ENCODE measurements at places on chromosomes 6 and 20.

DNA sequence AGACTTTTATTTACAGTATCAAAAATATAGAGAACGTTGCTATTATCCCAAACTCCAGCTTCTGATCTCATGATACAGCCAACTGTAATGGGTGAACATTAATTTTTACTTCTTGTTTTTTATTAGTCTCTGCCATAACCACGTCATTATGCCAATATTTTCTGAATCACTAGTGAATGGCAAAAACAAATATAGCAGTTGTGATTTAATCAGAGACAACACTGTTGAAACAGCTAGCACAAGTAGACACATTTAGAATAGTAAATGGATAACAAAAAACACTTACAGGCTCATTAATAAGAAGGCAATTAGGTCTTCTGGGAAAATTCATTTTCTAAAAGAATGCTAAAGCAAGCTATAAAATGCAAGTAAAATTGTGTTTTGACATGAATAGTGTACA lies 8.1 kb downstream of the PTPRK start:
- DNase-seq = no peak

DNA sequence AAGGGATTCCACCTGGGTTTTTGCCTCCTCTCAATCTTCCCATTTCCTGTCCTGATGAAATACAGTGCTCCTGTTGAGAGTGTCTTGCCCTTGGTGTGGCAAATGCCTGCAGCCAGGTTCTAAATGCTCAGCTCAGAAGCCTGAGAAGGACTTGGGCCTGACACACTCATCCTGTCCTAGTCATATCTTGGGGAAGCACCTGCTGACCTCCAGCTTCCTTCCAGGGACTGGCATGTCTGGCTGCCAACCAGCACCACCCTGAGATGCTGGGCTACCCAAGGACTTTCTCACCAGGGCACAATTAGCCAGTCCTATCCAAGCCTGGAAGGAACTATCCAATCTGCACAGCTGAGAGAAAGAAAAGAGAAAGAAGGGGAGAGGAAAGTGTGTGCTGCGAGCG lies 43.4 kb downstream of the LRFN2 start:
- DNase-seq = peak; percentile 2

- no peak for DNase-seq
Observed at GRCh38 chr6:30647242-30648116, 546 bp downstream of the C6orf136 start.

GRCh38 chr6:15503346-15503680 lies 159.5 kb downstream of the DTNBP1 start:
- DNase-seq = no peak

GRCh38 chr20:58515233-58516212 lies at the start of gene APCDD1L:
Gene APCDD1L (minus strand): TSS chr20:58515399. CDS start chr20:58514707, 692 bp downstream.
- peak; percentile 39 for DNase-seq

DNA sequence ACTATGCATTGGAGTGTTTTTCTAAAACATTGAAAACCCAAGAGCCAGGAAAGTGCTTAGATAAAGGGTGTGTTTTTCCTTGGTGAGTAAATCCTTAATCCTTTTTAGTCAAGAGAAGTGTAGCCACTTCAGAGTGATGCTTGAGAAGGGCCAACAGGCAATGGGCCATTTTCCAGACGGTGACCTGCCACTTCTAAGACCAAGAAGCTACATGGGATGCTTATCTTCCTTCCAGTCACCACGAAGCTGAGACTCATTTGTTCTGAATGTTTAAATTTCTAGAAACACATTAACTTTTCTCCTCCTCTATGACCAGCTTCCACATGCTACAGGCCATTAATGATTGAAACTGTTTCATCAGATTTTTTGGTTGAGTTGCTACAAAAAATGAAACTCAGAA lies 34.4 kb upstream of the NHSL1 start:
- DNase-seq = no peak

DNA sequence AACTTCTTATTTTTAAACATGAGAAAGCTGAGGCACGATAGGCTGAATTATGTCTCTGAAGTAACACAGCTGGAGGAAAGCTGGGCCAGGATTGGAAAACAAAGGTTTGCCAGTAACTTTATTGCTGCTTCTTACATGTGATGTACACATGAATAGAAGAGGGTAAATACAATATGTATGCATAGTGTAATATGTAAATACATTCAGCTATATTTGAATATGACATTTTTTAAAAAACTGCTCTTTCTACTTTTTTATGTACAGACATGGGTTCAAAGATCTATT lies 90.2 kb downstream of the ADTRP start:
- DNase-seq = no peak

- DNase-seq = no peak
Observed at GRCh38 chr6:146433881-146434731, 109.5 kb upstream of the RAB32 start.

- DNase-seq = no peak
Observed at GRCh38 chr6:32960563-32960962, 7.7 kb upstream of the HLA-DMA start.

GRCh38 chr6:157187182-157188083 lies 135.9 kb downstream of the TMEM242 start:
- no peak for DNase-seq

GRCh38 chr6:26183581-26184366 lies 96.5 kb downstream of the HFE start:
- DNase-seq = no peak

DNA sequence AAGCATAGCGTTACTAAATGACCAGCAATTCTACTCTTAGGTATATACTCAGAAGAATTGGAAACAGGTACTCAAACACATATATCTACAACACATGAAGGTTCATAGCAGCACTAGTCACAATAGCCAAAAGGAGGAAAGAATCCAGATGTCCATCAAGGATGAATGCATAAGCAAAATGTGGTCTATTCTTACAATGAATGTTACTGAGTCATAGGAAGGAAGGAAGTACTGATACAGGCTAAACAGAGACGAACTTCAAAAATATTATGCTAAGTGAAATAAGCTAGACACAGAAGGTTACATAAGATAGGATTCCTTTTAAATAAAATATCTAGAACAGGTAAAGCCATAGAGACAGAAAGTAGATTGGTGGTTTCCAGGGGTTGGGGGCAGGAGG lies 93.5 kb downstream of the MAP3K7 start:
- DNase-seq = no peak

DNA sequence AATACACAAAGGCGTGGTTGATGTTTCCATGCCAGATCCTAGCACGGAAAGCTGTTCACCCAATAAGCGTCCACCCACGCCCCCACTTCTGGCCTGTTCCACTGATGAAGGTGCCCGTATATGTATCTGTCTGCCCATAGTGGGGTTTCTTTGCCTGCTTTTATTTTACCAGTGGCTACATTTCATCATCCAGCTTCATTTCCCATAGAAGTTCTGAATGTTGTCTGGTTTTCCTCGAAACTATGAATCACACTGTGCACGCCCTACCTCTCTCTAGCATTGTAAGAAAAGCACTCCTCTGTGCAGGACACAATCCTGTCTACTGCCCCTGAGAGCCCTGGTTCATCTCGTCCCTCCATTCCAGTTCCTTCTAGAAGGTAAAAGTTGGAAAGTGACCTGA lies 8.8 kb upstream of the CD93 start:
- DNase-seq = peak; percentile 85

- DNase-seq = no peak
Observed at GRCh38 chr6:28235912-28236452, 10.9 kb downstream of the ZSCAN9 start.

- DNase-seq = no peak
Observed at GRCh38 chr20:4091490-4092479, 76.4 kb upstream of the RNF24 start.

DNA sequence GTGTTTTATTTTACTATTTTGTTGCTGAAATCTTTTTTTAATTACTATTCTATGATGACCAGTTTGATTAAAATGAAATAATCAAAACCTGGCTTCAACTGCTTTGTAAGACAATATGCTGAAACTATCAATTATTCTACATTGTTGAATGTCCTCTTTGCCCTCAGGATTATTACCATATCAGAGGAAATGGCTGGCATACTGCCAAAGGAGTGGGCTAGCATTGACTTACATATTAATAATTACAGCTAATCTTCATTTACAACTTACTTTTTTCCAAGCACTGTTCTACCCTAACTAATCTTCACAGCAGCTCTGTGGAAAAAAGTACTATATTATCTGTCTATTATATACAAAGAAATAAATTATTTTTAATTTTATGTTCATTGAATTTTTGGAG lies 560.5 kb downstream of the BCKDHB start:
- DNase-seq = no peak

DNA sequence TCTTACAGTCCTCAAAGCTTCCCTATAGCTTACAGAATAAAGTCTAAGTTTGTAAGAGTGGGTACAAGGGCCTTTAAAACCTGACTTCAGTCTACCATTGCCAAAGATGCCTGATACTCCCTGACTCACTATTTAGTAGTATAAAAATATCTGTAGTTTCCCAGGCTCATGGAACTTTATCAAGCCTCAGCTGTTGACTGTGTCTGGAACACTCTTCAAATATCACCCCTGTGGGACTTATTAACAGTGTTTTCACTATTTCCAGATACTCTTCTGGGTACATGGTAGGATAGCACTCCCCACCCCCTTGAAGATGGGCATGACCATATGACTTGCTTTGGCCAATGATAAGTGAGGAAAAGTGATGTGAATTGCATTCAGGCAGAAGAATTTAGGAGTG lies 105.3 kb upstream of the TENT5A start:
- no peak for DNase-seq

DNA sequence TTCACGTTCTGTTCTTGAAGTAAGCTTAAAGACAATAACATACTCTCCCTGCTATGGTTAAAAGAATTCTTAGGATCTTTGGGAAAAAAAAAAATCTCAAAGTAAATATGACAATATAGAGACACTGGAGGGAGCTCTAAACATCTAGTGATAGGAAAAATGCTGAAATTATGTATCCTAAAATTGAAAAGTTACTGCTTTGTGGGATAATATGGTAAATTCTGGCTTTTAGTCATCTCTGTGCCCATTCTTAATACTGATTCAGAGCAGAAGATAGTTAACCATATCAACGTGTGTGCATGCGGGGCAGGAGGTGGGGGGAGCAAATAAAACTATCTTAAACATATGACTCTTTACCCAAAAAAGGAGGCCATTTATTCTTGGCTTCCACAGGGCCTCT lies 165.4 kb downstream of the GMPR start:
- no peak for DNase-seq

- DNase-seq = no peak
Observed at GRCh38 chr20:51122931-51123658, 100.2 kb upstream of the KCNG1 start.

Measured in epithelial cell of prostate (primary cell).